Stimulated activated CD4-positive, alpha-beta T cell treated with anti-CD3 and anti-CD28 coated beads, Interleukin-12 subunit alpha, Interleukin-12 subunit beta, amount 100 ng/mL, for 48 hours (primary cell): ENCODE measurements at places on chromosomes 1 and 21.

- no peak for DNase-seq
Measured at GRCh38 chr1:68558321-68559026, 61.6 kb upstream of the DEPDC1 start.

DNA sequence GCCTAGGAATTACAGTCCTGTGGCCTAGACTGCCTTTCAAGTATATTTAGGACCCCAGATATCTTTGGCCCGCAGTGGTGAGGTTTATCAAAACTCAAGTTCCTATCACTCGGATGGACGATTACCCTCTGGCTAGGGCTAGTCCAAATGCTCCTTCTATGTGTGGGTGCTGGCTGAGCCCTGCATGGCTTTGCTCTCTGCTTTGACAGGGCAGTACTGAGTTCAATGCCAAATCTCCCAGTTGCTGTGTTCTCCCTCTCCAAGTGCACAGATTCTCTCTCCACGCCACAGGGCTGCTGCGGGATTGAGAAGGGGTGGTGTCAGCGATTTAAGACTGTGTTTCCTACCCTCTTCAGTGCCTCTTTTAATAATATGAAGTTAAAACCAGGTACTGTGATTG, 97.0 kb downstream of the LHX4 start:
- DNase-seq = no peak

DNA sequence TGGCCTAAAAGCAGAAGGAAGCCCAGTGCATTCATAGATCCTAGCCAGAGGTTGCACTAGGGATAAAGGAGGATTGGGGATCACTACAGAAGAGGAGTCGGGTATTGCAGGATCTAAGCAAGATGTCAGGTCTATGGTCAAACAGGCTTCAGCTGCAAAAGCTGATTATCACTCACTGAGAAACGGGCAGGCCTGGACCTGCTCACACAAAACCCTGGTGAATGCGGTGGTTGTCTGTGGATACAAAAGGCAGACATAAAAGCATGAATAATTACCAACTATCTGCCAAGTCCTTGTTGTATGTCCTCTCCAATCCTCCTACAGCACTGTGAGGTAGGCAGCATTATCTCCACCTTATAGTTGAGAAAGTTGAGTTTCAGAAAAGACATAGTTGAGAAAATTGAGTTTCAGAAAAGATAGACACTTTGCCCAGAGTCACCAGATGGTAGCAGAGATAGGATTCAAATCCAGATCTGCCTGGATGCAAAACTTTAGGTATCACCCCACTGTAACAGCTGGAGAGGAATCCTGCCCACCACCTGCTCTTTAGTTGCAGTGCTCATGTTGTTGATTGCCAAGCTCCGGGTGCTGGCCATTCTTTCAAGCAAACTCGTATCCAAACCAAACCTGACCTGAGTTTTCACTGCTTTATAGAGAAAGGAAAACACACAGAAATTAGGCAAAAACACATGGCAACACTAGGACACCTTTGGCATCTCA, 49.6 kb upstream of the HOOK1 start:
- no peak for DNase-seq

GRCh38 chr21:42591170-42591869, 62.1 kb upstream of the PDE9A start:
- no peak for DNase-seq

GRCh38 chr21:46055863-46056281, 42.0 kb upstream of the COL6A2 start:
- no peak for DNase-seq

GRCh38 chr1:158103861-158104522, 76.7 kb upstream of the CD1D start:
- DNase-seq = no peak

DNA sequence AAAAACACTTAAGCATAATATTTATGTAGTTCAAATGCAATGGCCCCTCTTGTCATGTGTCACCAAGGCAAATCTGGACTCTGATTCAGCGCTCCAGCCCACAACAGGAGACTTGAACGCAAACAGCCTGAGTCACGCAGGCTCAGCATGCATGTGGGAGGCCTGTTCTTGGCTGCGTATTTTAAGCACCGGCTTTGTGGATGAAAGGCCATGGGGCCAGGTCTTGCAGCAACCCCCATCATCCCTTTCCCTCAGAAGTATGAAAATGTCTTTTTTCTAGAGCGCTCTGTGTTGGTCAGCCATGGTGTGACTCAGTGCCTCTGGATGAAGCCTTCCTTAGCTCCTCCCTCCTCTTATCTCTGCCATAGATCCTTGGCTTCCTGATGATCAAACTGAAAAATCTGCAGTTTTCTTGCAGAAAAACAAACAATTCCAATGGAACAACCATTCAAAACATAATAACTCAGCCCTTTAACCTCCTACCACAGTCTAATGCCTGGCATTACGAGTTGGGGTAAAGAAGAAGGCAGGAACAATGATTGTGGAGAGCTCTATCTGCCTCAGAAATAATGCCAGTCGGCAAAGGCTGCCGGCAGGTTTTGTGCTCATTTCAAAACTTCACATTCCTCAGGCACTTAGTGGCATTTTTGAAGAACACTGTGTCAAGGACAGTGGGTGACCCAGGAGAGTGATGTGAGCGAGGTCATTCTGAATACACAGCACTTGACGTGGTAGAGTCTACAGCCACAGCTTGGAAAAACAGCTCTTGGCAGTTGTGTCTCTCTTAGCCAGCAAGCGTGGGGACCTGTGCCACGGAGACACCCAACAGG, 167.5 kb downstream of the CLIC6 start:
- DNase-seq = no peak

GRCh38 chr1:162384116-162384515, 2.6 kb downstream of the C1orf226 start:
- no peak for DNase-seq

GRCh38 chr1:233180641-233181364, 114.7 kb downstream of the PCNX2 start:
- DNase-seq = no peak

GRCh38 chr1:201870397-201870796, 18.3 kb upstream of the SHISA4 start:
- DNase-seq = no peak

DNA sequence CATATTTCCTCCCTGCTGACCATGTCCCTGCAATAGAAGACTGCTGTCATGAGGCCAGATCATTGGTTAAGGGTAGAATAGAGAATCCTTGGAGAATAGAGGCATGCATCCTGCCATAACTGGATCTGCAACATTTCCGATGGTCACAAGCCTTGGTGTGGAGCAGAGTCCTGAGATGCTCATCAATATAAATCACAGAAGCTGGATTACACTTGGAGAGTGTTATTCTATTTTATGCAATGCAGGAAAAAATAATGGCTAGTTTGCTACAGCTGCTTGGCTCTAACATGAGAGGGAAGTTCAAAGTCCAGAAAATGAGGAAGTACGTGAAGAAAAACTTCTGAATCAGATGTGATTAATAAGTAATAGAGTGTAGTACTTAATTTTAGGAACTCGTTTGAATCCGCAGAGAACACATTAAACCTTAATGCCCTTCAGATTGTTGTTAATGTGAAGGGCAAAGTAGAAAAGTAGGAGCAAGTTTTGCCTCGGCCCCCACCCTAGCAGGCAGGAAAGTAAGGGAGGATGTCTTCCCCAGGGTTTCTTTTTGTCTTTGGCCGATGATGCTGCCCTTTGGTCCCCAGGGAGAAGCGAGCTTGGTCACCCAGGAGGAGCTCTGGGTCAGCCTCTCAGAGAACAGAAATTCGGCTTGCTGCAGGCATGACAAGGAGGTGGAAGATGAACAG, 59.5 kb downstream of the KCNK1 start:
- no peak for DNase-seq

- DNase-seq = no peak
Measured at GRCh38 chr1:22875841-22876240, 96.8 kb downstream of the LACTBL1 start.

DNA sequence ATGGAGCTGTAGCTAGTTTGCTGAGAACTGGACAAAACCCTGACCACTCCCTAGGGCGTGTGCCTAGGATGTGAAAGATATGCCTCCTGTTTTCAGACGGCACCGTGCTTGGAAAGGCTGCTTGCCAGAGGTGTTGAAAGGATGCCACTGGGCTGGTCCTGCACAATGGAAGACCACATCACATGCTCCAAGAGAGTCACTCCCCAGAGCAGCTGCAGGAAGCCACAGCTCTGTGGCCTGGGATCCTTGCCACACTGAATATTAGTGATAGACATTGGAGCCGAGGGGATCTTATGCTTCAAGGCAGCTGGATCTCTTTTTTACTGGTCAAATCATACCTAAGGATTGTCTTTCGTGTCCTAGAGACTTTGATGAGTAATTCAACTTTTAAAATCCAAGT, 6.6 kb upstream of the APP start:
- no peak for DNase-seq

- DNase-seq = no peak
Measured at GRCh38 chr1:80217377-80217986, 1211.0 kb upstream of the ADGRL4 start.

GRCh38 chr1:223197923-223198627, 55.0 kb upstream of the TLR5 start:
- no peak for DNase-seq

GRCh38 chr1:209316929-209317328, 266.6 kb upstream of the CAMK1G start:
- DNase-seq = no peak

DNA sequence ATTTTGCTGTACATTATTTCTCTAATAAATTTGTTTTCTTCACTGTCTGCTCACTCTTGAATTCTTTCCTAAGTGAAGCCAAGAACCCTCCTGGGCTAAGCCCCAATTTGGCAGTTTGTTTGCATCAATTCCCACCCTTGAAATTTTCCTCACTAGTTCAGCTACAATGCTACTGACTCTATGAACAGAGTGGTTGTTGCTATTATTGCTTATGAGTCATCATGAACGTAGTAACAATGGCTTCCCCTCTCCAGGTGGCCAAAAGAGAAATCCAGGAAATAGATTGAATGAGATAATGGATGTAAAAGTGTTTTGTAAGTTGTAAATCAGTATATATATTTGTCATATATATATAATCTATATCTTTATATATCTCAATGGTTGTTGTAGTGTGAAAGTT, 193.0 kb downstream of the URB2 start:
- DNase-seq = no peak

DNA sequence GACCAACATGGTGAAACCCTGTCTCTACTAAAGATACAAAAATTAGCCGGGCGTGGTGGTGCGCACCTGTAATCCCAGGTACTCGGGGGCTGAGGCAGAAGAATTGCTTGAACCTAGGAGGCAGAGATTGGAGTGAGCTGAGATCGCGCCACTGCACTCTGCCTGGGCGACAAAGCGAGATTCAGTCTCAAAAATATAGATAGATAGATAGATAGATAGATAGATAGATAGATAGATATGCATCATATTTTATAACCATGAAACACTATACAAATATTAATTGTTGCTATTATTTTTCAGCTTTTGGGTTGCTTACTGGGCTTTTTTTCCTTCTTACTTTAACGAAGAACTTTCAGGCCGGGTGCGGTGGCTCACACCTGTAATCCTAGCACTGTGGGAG, 4.8 kb upstream of the FAF1 start:
- no peak for DNase-seq

DNA sequence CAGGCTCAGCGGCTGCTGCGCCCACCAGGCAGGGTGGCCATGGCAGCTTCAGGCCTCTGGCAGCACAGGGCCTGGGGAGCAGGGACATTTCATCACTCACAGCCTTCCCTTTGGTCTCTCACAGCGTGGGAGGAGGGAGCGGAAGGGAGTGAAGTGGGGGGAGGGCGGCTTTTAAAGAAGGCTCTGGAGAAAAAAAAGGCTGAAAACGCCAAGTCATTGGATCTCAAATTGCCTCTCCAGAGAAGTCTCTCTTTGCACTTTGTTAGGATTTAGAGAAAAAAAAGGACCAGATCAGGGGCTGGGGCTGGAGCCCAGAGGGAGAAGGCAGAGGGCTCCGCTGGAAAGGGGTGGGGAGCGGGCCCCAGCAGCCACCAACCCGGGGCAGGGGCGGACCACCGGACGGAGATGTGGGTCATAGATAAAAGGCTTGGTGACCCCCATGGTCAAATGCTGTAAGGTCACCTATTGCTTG, 209.9 kb downstream of the GRIK3 start:
- DNase-seq = no peak

GRCh38 chr1:3564921-3565831, 46.1 kb downstream of the MEGF6 start:
- DNase-seq = peak; percentile 11

- DNase-seq = no peak
Measured at GRCh38 chr21:31888936-31889371, 16.1 kb downstream of the HUNK start.

GRCh38 chr1:109630081-109630897, 10.7 kb downstream of the AMPD2 start:
- DNase-seq = no peak

DNA sequence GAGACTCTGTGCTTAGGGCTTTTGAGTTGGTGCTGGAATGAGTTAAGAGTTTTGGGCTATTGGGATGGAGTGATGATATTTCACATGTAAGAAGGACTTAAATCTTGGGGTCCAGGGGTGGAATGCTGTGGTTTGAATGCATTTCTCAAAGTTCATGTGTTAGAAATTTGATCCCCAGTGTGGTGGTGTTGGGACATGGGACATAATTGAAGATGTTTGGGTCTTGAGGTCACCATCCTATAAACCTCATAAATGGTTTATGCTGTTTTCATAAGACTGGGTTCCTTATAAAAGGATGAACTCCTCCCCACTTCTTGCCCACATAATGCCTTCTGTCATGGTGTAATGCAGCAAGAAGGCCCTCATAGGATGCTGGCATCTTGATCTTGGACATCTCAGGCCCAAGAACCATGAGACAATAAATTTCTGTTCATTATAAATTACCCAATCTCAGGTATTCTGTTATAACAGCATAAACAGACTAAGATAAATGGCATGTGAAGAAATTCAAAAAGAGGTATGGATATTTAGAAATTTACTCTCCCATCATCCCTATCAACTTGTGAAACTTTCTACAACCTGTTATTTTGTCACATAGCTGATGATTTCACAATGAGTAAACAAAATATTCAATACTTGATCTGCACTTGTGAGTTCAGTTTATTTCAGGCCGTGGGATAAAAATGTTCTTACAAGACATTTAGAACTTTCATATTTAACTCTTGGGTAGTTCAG, 48.0 kb upstream of the NEK7 start:
- no peak for DNase-seq

DNA sequence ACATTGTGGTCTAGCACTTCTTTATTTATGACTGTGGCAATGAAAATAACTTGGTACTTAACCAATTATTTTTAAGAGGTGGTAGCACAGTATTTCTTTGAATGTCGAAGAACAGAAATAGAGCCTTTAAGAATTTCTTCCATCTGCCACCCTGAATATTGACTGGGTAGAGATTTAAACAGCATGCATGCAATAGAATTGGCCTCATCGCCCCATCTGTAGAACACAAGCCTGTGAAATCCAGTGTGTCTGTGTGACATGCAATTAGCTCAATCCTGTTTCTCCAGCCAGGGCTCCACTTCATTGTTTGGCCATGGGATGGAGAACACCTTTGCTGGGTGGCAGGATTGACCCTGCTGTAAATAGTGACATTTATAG, 17.1 kb upstream of the KLHDC8A start:
- no peak for DNase-seq

DNA sequence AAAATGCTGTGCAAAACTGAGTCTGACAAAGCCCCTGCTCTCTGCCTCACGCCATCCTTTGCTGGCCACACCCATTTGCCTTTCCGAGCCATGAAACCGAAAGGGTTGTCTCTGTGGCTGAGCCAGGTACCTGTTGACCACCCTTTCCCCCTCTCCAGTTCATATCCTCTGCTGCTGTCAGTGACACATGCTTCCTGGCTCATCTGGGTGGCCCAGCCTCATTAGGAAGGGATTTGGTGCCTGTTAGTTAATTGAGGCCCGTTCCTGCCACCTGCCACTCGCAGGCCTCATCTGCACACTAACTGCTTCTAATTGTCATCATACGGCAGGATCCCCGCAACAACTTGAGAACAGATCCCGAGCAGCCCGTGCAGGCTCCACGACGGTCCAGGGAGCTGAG, 79.2 kb downstream of the OLIG1 start:
- DNase-seq = no peak
